ENCODE measurements at places on chromosomes 11 and 22.

- DNase-seq, result no peak
Measured at GRCh38 chr11:93585758-93586157, 42.6 kb upstream of the SMCO4 start.

GRCh38 chr22:19523240-19524169, 705 bp downstream of the CLDN5 start:
- DNase-seq, result no peak

- no peak for DNase-seq
Measured at GRCh38 chr11:60989093-60989650, 17.7 kb downstream of the CD6 start.

DNA sequence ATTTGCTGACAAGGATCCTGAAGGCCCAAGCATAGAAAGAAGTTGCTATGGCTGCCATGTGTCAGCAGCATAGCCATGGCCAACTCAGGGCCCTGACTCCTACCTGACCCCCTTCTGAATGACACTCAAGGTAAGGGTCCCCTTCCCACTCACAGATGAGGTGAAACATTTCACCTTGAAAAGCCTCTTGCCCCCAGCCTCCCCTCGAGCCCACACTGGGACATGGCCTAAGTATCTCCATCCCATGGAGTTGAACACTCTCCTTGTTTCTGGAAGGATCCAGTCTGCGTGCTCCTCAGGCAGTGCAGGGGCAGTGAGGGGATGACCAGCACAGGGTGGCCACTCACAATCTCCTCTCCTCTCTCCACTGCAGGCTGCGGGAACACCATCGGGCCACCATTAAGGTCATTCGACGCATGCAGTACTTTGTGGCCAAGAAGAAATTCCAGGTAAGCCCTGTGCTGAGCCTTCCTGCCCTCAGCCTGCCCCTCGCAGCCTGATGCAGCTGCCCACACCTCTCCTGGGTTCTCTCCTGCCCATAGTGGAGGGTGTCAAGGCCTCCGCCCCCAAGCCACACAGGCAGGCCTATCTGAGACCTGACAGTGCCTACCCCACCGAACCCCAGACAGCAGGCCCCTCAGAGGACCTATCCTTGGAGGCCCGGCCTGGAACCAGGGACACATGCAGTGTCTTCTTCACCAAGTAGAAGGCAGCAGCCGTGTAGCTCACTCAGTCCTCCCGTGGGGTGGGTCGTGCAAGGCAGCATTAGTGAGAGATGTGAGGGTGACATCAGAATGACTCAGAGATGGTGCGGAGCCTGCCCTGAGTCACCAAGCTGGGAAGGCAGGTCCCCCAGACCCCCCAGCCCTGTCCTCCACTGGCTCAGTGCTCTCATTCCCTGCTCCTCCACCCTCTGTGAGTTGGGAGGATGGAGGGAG, 68.9 kb upstream of the KCNQ1OT1 start:
- no peak for DNase-seq

DNA sequence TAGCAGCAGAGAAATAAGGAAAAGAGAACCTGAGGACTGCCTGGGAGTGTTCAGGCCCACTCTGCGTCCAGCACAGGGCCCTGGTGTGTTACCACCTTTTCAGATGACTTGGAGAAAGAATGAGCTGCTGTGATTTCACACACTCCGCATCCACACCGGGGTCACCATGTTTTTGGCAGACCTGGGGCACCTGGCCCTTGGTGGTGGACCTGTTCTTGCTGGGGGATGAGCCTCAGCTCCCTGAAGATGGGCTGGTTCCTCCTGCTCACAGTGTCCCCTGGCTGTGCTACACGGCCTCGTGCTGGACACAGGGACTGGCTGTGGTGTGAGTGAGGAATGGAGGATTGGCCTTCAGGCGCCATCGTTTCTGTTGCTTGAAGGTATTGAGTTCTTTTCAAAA, 1381.4 kb downstream of the TBC1D22A start:
- DNase-seq, result no peak

- DNase-seq, result no peak
Measured at GRCh38 chr11:91792779-91793262, 431.8 kb upstream of the FAT3 start.

DNA sequence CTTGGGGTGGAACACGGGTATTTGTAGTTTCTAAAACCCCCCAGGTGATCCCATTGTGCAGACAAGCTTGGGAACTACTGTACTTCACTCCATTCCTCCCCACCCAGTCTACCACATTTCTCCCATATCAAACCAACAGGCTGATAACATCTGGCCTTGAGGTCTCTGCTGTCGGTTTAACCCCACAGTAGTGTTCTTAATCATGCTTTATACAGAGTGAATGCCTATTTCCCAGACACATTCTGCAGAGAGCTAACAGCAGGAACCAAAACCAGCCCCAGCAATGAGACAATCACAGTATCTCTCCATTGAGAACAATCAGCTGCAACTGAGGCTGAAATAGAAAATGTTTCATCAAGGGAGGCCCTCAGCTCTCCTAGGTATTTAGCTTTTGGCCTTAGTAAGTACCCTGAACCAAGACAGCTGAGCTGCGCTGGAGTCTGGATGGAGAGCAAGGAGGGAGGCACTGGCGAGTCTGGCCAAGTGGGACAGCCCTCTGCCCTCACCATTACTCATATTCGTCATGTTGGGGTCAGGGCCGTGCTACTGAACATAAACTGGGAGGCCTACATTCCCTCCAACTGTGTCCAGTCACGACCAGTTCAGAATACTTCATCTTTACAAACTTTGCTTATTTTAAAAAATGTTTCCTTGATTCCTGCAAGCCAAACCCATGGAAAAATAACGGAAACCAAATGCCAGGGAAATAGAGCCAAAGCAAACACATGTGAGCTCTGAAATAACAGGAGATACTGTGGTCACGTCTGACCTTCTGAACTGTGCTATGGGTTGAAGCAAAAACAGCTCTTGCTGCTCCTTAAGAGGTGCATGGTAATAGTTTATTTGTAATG, 81.0 kb downstream of the CCDC34 start:
- DNase-seq, result no peak

DNA sequence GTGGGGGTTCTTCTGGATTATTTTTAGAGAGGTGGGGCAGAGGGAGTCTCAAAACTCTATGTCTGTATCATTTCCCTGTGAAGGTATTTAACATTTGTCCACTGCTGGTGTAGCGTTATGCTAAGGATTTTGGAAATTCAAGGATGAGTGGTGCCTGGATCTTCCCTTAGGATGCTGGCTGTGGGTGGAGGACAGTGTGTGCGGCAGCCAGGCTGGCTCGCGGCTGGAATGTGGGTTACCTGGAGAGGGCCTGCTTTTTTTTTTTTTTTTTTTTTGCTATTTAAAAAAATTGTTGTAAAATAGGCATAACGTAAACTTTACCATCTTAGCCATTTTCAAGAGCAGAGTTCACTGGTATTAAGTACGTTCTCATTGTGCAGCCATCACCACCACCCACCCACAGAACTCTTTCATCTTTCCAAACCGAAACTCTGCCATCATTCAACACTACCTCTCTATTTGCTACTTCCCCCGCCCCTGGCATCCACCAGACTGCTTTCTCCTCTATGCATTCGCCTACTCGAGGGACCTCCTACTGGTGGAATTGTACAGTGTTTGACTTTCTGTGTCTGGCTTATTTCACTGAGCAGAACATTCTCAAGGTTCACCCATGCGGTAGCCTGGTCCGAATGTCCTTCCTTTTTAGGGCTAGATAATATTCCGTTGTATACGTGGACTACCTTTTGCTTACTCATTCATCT, 67.1 kb downstream of the PARVB start:
- no peak for DNase-seq

DNA sequence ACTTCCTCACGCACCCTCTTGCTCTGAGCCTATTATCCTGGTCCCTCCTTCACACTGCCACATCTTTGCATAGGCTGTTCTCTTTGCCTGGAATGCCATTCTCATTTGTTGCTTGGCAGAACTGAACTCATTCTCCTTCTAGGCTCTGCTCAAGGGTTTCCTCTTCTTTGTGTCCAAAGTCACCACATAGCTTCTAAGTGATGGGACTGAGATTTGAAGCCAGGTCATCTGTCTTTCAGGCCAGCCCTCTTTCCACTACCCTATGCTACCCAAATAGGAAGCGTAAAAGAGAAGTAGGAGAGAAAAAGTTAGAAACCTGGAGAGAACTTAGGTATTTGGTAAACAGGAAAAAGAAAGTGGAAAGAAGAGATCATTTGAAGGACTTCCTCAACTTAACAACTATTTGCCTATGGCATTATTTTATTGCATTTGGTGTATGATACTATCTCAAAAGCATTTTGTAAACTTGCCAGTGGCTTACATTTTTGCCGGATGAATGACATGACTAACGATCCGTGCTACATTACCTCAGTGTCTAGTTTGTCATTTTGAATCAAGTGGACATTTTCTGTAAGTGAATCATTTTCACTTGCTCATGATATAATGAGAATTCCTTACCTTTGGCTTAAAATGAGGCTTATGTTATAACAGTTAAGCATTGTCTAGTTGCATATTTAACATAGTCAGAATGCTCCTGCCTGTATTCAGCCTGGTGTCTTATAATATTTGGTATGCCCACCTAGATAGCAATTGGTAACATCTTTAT, 18.5 kb downstream of the NF2 start:
- DNase-seq, result no peak

DNA sequence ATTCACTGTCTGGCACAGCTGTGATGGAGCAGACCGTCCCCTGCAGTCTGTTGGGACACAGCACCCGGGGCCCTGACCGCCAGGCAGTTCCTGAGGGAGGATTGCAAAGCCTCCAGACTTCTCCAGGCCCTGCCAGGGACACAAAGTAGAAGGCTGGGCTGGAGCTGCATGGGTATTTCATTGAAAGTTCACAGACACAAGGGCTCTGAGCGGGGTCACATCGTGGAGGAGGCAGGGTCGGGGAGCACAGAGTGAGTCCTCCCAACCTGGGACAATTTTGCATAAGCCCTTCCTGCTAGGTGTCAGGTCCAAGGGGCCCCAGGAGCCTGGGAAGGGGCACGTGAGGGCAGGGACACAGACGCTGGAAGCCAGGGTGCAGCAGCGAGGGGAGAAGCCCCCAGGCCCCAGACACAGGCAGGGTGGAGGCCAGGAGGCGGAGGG, 15.7 kb downstream of the IFITM10 start:
- DNase-seq, result no peak

- DNase-seq, result no peak
Measured at GRCh38 chr11:121575963-121576290, 123.2 kb upstream of the SORL1-AS1 start.

DNA sequence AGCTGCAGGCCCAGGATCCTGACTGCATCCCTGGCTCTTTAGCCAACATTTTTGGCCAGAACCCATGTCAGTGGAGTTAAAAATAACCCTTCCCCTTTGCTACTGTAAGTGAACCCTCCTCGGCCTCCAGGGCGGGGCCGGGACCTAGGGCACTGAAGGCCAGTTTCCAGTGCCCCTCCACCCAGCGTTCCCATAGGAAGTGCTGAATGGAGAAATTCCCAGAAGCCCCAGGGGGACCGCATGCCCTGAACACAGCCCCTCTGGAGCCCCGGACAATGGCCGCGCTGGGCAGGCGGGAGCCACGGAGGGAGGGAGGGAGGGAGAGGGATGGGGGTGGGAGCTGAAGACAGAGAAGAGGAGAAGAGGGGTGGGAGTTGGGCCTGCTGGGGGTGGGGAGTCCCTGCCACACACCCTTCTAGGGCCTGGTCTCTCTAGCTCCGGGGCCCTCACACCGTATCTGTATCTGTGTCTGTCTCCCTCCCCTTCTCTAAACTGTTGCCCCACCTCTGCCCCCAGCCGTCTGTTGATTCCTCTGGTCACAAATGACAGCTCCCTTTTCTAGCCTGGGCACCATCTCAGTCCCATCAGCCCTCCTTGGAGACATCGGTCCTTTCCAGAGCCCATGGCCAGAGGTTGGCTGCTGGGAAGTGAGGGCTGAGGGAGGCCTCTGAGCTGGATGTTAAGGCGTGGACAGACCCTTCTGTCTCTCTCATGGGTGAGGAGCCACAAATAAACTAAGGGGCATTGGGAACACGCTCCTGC, 10.9 kb downstream of the PDGFB start:
- no peak for DNase-seq

Data from NCI-H1436 treated with DMSO at 0.1 percent for 48 hours (cell line).